ENCODE measurements at places on chromosomes 1 and 21.

DNA sequence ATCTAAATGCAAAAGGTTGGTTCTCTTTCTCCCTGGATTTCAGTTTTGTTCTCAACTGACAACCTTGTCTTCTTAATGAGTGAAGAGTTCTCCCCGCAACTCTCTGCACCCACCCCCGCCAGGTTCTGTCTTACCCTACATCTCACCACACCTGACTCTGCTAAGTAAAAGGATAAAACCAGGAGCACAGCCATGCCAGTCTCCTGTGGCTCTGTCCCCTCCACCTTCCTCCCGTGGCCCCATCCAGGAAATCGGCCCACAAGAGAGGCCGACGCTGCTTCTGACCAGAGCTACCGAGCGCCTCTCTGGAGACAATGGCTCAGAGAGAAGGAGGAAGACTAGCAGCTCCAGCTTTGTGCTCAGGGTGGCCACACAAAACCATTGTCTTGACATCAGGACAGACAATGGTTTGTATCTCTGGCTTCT, 72.2 kb downstream of the PLEKHA6 start:
- no peak for DNase-seq

DNA sequence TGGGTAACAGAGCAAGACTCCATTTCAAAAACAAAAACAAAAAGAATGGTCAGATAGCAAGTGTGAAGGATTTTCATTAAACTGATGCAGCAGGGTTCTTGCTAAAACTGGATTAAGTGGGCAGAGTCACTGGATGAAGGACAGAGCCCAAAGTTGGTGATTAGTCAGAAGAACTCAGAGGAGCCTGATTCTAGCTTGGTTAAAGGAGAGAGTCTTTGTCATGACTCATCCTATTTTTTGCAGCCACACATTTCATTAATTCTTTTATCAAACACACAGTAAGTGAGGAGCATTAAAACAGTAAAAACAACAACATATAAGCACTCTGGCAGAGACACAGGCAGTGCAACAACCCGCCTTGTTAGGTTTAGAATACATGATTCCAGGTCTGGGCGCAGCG, 56.0 kb upstream of the EDARADD start:
- DNase-seq = no peak

DNA sequence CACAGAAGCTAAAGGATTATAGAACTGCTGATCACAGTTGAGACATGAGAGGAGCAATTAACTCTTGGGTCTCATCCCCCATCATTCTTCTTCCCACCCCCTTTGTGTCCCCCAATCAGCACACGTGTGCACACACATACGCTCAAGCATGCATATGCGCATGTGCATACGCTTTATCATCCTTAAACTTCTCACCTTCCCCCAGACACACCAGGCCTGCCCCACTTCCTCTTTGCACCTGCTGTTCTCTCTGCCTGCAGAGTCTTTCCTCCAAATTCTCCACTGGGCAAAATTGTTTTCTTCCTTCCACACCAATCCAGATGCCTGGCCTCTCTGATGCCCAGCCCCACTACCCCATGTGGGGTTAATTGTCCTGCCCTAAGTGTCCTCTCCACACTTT, 13.0 kb upstream of the KCND3 start:
- DNase-seq = no peak

- no peak for DNase-seq
Observed at GRCh38 chr1:168585937-168586336, 9.5 kb downstream of the XCL1 start.

- DNase-seq = no peak
Observed at GRCh38 chr1:48414264-48414663, 57.7 kb downstream of the SPATA6 start.

- no peak for DNase-seq
Observed at GRCh38 chr1:212413902-212414327, 771 bp downstream of the PACC1 start.

- DNase-seq = no peak
Observed at GRCh38 chr1:231315887-231316286, 21.8 kb downstream of the EXOC8 start.

DNA sequence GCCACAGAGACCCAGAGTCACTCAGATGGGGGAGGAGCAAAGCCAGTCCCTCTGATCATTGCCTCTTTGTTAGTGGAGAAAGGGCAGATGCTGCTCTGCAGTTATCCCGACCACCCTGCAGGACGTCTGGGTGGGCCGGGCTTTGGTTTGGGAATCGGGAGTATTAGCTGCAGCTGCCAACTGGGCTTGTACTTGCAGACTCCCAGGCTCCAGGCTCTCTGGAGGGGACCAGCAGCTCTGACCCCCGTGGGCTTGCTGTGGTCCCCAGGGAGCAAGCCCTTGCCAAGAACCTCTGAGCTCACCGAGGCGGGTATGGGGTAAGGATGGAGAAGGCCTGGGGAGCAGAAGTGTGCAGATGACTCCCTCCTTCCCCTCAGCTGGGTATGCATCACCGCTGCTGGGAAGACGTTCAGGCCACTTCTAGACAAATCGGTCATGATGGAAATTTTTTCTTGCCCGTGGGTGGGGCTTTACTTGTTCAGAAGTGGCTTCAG, 21.6 kb downstream of the MAPKAPK2 start:
- DNase-seq = no peak

DNA sequence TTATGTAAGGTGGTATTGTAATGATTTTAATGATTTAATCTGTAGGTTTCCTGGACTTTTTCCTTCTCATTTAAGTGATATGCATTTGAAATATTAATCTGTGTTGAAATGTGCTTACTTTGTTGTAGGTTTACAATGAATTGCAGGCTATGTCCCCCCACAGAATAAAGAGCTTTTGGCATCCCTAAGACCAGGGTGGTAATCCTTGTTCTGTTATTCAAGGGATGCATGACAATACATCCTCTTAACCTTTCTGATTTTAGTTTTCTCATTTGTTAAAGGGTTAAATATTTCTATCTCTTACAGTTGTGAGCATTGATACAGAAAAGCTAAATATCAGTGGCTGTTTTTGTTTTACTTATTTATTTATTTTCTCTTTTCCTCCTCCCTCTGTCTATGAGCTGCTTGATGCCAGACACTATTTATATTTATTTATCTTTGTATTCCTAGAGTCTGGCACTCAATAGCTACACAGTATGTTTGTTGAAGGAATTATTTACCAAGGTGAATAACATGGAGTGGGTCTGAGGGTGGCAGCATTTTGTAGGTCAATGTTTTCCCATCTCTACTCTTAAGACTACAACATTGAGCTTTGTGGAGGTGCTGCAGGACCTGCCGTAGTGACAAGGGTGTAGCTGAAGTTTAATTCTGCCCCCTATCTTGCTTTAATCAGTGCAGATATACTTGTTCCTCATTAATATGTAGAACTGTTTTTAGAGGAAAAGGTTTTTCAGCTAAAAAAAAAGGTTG, 19.9 kb upstream of the ADGRL2 start:
- DNase-seq = no peak

GRCh38 chr1:67780637-67781036, 52.6 kb downstream of the GNG12 start:
- DNase-seq = no peak

DNA sequence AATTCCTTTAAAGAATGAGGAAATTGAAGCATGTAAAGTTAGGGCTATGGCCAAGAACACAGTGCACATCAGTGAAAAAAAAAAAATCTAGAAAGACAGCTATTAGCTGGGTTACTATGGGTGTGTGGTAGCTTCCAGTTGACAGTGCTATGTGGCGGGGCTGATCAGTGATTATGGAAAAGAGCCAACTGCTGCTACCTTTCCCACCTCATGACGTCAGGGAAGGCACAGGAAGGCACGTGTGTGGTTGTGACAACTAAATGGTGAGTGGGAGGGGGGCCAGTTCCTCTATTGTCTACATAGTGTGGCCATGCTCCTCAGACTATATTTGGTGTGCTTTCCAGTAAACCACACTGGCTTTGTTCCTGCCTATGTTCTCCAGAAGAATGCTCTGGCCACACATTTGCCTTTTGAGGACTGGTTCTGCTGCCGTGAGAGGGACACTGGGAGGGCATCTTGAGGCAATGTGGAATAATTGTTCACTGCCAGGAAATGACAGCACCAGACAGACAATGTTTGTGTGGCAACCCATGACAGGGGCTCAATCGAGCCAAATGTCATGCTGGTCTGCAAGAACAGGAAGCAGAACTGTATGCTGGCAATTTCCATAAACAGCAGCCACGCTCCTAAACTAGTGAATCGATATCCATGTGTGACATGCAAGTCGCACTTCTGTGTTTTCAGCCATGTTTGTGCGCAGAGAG, 3.0 kb upstream of the SDE2 start:
- DNase-seq = no peak

- DNase-seq = no peak
Observed at GRCh38 chr1:161914595-161914994, 109.1 kb downstream of the OLFML2B start.

DNA sequence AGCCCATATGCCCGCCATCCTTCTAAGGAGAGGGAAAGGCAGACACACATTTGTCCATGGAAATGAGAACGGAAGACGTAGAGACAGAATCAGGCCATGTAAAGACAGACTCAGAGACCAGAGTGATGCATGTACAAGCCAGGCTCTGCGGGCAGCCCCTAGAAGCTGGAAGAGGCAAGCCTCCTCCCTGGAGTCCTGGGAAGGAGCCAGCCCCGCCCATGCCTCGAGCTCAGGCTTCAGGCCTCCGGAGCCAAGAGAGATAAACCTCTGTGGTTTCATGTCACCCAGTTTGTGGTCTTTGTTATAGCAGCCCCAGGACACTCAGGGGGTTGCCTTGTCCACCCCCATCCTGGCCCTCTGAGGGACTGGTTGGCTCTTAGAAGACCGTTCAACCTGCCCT, 11.6 kb downstream of the PDE9A start:
- DNase-seq = no peak

GRCh38 chr1:161179698-161180097, 2.4 kb upstream of the B4GALT3 start:
- no peak for DNase-seq

- DNase-seq = no peak
Observed at GRCh38 chr1:201838381-201838780, 9.4 kb downstream of the IPO9 start.

GRCh38 chr1:66840929-66841328, 39.9 kb upstream of the INSL5 start:
- DNase-seq = no peak

DNA sequence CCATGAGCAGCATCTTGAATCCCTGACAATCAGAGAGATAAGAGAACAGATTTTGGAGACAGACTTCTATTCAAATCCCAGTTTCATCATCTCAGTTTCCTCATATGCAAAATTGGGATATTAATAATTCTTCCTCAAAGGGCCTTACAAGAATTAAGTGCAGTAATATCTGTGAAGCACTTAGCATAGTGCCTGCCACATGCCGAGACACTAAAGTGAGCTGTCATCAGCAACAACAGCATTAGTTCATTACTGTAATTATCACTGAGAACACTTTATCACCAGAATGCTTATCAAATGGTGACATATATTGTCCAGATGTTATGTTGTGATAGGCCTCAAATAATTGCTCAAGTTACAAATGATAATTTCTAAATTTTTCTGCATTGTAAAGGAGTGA, 922 bp upstream of the FCRLB start:
- no peak for DNase-seq

DNA sequence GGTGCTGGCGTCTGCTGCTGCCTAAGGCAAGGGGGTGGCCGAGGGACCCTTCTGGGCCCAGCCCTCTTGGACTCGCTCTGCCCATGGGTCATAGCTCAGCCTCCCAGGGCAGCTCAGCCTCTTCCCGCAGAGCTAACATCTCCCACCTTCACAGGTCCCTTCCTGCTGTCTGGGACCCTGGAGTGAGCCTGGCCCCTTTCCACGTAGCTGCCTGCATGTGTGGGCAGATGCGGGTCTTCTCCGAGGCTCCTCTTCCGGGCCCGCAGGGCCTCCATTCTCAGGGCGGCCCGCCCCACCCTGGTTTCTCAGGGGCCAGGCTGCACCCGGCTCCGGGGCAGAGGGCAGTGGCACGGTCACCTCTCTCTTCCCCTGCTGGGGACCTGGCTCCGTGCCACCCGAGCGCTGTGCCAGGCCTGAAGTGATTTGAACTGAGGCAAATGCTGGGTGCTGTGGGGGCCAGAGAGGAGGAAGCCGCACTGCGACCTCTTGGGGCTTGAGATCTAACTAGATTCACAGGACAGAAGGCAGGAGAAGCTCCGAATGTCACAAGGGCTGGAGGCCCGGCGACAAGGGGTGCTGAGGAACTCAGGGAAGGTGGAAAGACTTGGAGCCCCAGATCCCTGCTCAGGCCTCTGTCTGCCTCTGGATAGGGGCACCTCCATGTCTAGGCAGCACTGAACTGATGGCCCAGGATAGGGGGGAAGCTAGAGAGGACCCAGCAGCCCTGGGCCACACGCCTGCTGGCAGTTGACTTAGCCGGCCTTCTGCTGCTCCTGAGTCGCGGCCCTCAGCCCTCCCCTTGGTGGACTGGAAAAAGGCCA, 40.7 kb downstream of the COQ8A start:
- DNase-seq = no peak

DNA sequence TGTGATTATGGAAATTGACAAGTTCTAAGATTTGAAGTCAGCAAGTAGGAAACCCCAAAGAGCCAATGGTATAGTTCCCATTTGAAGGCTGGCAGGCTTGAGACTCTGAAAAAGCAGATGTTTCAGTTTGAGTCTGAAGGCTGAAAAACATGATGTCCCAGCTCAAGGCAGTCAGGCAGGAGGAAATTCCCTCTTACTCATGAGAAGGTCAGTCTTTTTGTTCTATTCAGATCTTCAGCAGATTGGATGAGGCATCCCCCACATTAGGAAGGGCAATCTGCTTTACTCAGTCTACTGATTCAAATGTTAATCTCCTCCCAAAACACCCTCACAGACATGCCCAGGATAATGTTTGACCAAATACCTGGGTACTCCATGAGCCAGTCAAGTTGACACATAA, 372.5 kb upstream of the ST6GALNAC5 start:
- no peak for DNase-seq

- DNase-seq = no peak
Observed at GRCh38 chr1:111275079-111275478, 15.6 kb upstream of the CHIA start.

DNA sequence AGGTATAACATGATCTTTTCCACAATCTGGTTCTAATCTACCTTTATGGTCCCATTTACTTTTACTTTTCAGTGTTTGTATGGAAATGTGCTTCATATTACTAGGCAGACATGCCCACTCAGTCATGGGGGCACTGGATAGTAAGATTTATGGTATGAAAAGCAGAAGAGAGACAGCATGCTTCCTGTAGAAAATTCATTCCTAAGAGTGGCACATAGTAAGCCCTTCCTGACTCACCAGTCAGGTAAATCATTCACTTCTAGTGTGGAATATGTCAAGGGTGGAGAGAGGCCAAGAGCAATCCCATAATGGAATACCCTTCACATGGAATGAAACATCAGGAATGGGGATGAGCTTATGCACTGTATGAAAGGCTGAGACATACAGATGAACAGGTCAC, 49.5 kb upstream of the BCL10 start:
- DNase-seq = no peak

DNA sequence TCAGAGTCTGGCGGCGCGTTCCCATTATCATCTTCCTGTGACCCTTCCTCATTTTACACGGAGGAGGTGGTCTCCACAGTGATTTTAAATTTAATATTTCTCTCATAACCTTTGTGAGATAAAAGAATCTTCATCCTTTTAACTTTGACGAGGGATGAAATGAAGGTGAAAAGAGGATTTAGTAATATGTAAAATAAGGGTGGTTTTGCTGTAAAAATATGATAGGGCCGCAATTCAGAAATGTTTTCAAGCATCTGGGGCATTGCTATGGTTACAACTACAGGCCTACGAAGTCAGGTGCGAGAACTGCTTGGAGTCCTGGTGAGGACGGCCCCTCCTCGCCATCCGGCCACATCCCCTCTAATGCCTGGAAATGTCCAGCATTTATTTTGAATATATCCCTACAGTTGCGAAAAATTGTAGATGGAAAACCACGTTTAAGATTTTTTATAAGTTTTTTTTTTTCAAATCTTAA, 422 bp upstream of the RSBN1 start:
- DNase-seq = no peak
